ENCODE measurements at places on chromosomes 16 and 17.

DNA sequence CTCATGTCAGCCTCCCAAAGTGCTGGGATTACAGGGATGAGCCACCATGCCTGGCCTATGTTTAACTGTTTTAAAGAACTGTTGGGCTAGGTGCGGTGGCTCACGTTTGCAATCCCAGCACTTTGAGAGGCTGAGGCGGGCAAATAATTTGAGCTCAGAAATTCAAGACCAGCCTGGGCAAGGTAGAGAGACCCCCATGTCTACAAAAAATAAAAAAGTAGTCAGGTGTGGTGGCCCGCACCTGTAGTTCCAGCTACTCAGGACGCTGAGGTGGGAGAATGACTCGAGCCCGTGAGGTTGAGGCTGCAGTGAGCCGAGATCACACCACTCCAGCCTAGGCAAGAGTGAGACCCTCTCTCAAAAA, 1.9 kb upstream of the ITGAL start:
- no peak for DNase-seq

GRCh38 chr17:40361925-40362695, 2.4 kb downstream of the GJD3 start:
- DNase-seq = no peak

DNA sequence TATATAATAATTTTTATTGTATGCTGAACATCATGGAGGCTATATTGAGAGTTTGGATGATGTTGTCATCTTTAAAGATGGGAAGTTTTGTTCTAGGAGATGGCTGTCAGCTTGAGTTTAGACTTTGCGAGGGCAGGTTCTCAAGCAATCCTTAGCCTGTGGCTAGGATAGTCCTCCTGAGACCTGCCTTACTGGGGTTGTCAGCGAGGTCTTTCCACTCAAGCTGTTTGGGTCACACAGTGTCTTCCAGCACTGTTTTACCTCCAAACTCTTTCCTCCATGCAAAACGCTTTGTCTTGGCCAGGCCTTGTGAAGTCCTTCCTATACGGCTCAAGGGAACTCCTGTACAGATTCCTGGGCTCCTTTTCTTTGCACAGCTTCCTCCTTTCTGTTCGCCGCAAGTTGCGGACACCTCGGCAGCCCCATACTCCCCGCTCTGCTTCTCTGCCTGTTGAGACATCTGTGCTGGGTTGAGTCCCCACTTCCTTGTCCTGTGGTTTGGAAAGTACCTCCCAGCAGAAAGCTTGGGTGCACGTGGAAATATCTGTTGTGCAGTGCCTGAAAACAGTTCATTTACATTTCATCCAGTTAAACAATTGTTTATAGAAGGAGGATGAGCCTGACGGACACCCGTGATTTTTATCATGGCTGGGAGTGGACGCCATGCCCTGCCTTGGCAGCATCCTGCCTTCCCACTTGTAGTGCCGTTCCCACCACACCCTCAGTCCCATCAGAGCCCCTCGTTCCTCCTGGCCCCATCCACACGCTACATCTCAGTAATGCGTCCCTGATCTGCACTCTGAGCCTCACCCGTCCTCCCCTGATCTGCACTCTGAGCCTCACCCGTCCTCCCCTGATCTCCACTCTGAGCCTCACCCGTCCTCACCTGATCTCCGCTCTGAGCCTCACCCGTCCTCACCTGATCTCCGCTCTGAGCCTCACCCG, 55.0 kb upstream of the CBFA2T3 start:
- DNase-seq = no peak

- DNase-seq = no peak
Observed at GRCh38 chr16:74844041-74844980, 69.7 kb upstream of the FA2H start.

- no peak for DNase-seq
Observed at GRCh38 chr17:8366231-8366630, 10.3 kb downstream of the KRABD2 start.

GRCh38 chr16:81277541-81278080, 37.2 kb upstream of the GAN start:
- DNase-seq = no peak

DNA sequence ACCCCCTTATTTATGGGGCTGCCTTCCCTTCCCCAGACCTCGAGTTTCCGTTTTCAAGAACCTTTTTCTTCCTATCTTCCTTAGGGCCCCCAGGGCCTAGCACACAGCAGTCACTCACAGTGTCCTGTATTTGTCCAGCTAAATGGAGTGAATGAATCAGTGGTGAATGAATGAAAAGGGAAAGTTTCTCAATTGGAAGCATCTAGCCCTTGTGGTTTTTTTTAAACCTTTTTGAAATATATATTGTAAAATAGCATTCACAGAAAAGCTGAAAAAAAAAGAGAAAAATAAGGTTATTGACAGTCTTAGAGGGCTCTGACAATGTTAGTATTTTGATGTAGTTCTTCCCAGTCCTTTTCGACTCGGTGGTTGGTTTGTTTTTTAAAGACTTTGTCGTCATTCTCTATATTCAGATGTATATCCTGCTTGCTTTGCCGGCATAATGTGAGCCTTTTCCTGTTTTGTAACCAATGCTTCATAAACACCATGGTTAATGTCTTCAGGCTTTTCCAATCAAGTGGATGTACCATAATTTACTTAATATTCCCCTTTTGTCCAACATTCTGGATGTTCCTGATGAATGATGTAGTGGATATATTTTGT, 45.3 kb downstream of the RAI1 start:
- DNase-seq = no peak

- no peak for DNase-seq
Observed at GRCh38 chr17:30396129-30396528, 17.4 kb downstream of the CPD start.

GRCh38 chr17:58156839-58157803, 8.9 kb downstream of the OR4D1 start:
- DNase-seq = peak; percentile 61

DNA sequence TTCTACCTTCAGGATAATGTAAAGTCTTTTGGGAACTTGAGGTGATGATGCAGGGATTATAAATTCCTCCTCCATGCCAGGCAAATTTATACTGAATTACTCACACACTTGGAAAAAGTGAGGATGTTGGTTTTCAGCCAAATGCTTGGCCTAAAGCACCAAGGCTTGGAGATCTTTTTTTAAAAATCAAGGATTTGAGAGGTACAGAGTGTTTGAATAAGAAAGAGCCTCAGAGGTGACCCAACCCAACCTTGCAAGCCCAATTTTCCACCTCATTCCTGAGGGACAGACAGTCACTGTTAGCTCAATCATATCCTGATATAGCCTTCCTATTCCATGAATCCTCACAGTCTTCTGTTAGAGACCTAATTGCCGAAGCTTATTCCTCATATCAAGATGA, 14.0 kb downstream of the GRIN2A start:
- DNase-seq = no peak

DNA sequence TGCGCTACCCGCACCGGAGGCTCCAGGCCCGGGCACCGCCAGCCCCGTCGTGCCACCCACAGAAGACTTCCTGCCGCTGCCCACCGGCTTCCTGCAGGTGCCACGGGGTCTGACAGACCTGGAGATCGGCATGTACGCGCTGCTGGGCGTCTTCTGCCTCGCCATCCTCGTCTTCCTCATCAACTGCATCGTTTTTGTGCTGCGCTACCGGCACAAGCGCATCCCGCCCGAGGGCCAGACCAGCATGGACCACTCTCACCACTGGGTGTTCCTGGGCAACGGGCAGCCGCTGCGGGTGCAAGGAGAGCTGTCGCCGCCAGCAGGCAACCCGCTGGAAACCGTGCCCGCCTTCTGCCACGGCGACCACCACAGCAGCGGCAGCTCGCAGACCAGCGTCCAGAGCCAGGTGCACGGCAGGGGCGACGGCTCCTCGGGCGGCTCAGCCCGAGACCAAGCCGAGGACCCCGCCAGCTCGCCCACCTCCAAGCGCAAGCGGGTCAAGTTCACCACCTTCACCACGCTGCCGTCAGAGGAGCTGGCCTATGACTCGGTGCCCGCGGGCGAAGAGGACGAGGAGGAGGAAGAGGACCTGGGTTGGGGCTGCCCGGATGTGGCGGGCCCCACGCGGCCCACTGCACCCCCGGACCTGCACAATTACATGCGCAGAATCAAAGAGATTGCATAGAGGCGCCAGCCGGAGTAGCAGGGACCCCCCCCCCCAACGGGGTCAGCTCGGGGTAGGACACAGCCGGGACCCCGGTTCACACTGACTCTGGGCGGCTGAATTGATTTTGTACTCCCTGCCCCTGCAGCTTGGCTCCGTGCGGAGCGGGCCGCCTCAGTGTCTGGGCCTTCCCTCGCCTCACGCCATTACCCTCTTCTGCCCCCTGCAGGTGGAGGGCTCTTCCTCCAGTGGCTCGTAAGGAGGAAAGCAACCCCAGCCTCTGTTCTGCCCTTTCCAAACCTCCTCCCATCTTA, 58.5 kb downstream of the TMEM132E start:
- DNase-seq = peak; percentile 15

- DNase-seq = no peak
Observed at GRCh38 chr17:50035945-50036344, 20.0 kb upstream of the ITGA3 start.

GRCh38 chr16:27452569-27453493, 50.9 kb downstream of the IL21R start:
- DNase-seq = no peak

DNA sequence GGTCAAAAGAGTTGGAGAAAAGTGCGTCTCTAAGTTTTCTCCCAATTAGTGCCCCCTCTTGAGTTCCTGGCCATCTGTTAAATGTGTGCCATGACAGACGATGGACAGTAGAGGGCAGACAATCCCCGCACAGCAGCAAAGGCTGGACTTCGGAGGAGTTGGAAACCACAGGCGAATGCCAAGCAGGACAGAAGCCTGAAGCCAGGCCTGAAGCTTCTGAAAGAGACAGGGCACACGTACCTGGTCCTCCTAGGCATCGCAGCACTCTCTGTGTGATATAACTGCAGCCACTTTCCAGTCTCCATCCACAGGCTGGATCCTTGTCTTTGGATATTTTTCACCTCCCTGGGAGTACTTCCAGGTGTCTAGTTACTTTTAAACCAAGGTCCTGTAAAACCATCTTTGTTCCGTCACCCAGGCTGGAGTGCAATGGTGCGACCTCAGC, 14.5 kb downstream of the C17orf100 start:
- peak; percentile 25 for DNase-seq

GRCh38 chr17:81509972-81510784, 2.4 kb downstream of the ACTG1 start:
- no peak for DNase-seq

- no peak for DNase-seq
Observed at GRCh38 chr17:3918372-3919122, 2.3 kb upstream of the P2RX1 start.

DNA sequence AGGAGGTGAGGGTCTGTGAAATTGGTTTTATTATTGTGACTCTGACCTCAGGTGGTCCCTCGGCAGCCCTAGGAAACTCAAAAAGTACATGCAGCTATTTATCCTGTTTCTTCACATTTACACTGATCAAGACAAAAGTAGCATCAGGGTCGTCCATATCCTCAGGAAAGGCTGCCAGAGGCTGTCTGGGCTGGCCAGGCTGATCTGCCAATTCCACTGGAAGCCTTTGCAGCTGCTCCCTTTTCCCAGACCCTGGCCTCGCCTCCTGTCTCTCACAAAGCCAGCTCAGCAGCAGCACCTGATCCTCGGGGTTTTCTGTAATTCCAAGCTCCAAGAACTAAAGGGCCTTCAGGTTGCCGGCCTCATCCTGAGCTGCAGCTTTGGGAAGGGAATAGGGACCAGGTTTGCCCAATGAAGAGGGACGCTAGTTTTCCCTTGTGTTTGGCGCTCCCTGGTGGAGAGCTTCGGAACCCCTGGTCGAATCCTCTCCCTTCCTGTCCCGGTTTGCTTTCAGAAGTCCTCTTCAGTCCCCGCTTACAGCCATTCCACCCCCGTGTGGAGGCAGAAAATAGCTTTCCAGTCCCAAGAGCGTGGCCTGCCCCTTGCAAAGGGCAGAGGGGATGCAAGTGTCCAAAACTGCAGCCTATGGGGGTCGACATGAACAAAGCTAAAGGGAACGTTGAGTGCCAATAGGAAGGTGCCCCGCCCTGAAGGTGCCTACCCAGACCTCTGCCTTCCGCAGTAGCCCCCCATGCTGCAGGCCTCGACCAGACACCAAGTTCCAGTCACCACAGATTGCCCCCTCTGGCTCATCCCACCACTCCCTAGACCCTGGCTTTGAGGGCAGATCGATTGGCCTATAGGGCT, 13.4 kb downstream of the MFSD6L start:
- DNase-seq = peak; percentile 8

- DNase-seq = no peak
Observed at GRCh38 chr17:47968836-47969235, 2.1 kb upstream of the CDK5RAP3 start.

- DNase-seq = peak; percentile 42
Observed at GRCh38 chr17:74862108-74862901, 2.6 kb upstream of the GRIN2C start.

GRCh38 chr16:47978491-47979163, 177.2 kb downstream of the ABCC12 start:
- DNase-seq = no peak

- DNase-seq = no peak
Observed at GRCh38 chr16:47139561-47140185, 4.1 kb downstream of the NETO2 start.

GRCh38 chr17:64326420-64327054, 63.5 kb upstream of the TEX2 start:
- no peak for DNase-seq

- DNase-seq = no peak
Observed at GRCh38 chr16:54072237-54072636, 214.3 kb downstream of the IRX3 start.

Measured in NCI-H526 treated with DMSO at 0.1 percent for 48 hours (cell line).